Bone marrow (tissue), 2 donors: ENCODE measurements at places on chromosomes 1 and 21.
A peak's percentile ranks its signal among the peaks of the same experiment; 100 is the strongest.

DNA sequence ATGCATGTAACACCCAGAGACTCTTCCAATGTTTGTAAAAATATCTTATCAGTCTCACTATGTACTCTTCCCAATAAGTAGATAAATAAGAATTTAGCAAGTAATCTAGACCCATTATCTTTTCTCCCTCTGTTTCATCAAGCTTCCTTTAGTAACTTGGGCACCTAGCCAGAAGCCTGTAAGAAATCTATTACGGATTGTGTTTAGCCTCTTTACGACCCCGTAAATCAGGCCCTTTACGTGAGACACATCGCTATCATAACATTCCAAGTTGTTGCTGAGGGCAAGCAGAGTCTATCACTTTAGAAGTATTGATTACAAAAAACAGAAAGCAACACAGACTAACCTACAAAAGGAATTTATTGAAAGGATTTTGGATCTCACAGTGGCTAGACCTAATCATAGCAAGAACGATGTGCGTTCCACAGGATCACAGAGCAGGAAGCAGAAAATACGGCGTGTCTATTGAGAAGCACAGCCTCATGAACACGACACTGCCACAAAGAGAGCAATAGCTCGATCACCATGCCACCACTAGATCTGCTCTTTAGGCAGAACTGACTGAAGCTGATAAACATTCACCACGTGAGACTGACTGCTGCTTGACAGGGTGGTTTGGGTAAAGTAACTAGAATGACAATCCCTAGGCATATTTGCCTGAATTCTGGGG, 922.1 kb downstream of the AMY1C start:
- no peak for DNase-seq

DNA sequence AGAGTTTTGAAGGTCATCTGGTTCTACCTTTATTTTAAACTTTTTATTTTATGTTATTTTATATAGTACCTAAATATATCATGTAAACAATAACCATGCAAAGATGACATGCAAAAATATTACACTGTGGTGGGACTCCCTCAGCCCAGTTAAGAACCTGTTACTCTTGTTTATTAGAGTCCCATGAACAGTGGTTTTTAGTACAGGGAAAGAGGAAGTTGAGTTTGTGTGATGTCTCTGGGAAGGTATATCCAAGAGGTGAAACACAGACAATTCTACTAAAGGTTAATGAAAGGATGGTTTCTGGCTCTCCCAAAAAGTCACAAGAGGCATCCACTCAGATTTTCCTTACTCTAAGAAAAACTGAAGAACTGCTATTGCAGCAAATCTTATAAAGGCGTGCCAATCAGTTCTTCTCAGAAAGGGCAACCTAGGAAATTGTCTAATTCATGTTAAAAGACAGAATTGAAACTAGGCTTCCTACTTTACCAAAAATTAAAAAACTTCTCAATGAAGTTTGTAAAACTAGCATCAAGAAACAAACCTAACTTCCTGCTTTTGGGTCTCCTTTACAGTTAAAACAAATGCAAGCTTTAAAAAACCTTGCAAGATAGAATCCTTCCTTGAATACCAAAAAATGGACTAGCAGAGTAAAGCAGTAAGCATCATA, 19.9 kb downstream of the GFI1 start:
- peak; percentile 53 for DNase-seq

DNA sequence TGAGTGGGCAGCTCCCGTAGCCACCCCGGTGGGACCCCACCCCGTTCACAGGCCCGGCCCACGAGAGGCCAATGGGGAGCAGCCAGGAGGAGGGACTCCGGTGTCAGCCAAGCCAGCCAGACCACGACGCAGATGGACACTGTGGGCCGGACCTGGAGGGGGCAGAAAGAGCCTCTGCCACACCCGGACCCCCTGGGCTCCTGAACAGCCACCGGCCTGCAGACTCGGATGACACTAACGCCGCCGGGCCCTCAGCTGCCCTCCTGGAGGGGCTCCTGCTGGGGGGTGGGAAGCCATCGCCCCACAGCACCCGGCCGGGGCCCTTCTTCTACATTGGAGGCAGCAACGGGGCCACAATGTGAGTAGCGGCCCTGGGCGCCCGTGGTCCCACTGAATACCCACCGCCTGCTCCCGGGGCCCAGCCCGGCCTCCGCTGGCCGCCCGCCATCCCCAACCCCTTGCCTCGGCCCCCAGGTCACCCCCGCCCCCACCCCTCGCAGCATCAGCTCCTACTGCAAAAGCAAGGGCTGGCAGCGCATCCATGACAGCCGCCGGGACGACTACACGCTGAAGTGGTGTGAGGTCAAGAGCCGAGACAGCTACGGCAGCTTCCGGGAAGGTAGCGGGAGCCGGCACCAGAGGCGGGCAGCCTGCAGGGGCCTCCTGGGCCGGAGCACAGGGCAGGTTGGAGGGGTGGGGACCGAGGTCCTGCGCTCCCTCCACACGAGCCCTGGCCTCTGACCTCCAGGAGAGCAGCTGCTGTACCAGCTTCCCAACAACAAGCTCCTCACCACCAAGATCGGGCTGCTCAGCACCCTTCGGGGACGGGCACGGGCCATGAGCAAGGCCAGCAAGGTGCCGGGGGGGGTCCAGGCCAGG, 6.5 kb downstream of the TTLL10 start:
- DNase-seq = no peak

- no peak for DNase-seq
Observed at GRCh38 chr1:69766431-69767180, 198.9 kb downstream of the LRRC7 start.

GRCh38 chr1:8373581-8374241, 55.8 kb downstream of the SLC45A1 start:
- DNase-seq = no peak

- DNase-seq = peak; percentile 12
Observed at GRCh38 chr1:198320759-198321158, 164.0 kb downstream of the NEK7 start.

- no peak for DNase-seq
Observed at GRCh38 chr1:2258996-2259395, 30.9 kb downstream of the SKI start.

DNA sequence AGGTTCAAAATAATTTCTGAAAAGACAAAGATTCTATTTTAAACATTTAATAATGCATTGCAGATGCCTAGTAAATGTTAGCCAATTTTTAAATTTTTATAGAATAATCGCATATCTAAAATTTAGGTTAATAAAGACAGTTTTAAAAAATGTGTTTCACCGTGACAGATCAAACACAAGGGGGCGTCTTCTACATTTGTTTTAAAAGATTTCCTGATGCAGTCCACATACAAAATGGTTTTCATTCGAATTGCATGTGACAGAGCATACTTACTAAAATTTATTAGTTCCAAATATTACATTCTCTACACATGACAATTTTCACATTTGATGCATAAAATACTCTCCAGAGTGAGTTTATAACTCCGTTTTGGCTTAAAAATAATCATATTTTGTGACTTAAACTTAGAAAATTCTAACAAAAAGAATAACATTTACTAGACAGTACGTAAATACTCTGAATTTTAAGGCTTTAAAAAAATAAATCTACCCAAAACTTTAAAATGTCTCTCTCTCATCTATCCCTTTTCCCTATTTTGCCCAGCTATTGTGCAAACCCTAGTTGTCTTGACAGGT, 75.5 kb downstream of the ADAMTS1 start:
- no peak for DNase-seq

DNA sequence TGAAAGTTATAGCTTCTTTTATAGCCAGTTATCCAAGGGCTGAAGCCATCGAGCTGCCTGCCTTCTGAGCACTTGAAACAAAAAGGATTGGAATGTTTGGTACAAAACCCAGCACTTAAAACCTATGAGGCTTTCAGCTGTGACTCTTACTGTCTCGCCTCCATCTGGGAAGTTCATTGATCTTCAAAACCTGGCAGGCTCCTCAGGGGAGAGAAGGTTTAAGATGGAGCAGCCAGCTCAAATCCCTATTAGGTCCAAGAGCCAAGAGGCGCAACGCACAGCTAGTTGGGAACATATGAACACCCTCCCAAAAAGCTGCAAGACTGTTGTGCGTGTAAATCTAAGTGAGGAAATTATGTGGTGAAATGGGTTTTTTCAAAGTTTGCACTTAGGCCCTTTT, 33.4 kb downstream of the BACE2 start:
- DNase-seq = no peak

GRCh38 chr1:184322253-184322652, 64.6 kb upstream of the C1orf21 start:
- no peak for DNase-seq

DNA sequence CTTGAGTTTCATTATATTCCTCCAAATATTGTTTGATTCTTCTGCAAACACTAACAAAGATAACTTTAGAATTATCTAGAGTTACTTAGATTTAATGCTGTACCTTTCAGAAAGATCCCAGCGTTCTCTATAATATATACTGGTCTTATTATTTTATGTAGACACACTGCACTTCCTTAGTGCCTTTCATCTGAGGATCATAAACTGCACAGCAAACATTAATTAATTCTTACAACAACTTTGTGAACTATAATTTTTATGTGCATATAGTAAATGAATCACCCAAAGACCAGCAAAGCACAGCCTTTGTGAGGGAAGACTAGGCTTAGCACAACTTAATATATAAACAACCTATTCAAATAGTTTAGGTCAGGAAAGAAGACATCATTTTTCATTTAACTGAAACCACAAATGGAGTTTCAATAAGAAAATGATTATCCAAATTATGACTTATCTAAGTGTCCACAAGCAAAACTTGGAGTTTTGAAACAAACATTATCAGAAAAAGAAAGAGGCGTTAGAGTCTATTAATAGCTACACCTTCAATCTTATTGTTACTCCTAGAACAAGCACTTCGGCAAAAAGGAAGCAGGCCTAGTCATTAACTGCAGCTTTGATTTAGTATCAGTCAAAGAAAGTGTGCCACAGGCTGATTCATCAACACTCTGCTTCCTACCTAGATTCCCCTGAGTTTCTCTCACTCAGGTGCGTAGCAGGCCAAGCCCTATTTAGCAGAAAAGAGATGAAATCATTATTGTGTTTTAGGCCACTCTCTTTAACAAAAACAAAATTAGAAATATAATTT, 22.5 kb upstream of the RC3H1 start:
- no peak for DNase-seq

DNA sequence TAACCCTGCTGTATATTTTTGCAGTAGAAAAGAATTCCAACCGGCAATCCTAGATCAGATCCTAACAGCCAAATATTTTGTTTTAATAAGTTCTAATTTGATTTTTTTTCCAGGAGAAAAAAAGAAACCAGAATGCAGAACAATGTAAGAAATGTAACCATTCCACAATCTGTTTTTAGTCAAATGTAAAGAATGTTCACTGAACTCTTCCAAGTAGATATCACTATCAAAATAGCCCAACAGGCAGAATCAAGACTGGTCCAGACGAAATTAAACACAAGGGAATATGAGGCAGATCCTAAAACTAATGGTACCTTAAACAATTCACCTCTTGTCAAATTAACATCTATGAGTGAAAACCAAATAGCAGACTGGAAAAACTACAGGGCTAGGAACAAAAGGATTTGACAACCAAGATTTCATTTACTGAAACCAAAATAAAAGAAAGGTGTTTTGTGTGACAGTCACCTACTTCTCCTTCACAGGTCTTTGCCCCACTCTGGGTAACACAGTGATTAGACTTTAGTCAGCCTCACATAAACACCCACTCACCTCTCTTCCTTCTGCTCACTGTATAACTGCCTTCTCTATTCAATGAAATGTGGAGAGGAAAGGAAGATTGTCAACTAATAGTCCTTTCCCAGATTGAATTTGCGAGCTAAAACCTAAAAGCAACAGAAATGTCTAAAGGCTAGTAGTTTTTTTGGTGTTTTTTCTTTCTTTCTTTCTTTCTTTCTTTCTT, 137.9 kb downstream of the FAF1 start:
- no peak for DNase-seq

DNA sequence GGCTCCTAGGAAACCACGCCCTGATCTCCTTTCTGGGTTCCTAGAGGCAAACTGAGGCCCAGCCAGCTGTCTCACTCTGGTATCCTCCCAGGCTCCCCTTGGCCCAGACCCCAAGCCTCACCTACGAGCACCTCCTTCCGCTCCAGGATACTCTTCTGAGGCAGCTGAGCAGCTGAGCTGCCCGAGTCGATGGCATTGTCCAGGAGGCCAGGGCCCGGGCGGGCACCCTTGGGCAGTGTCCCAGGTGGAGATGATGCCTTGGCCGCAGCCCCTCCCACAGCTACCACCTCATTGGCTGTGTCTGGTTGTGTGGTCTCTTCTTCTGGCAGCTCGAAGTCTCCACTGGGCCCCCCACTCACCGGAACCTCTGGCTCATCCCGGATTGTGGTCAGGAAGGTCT, 34.4 kb downstream of the SDC3 start:
- DNase-seq = no peak

- DNase-seq = no peak
Observed at GRCh38 chr1:9476790-9477463, 62.3 kb upstream of the SLC25A33 start.

DNA sequence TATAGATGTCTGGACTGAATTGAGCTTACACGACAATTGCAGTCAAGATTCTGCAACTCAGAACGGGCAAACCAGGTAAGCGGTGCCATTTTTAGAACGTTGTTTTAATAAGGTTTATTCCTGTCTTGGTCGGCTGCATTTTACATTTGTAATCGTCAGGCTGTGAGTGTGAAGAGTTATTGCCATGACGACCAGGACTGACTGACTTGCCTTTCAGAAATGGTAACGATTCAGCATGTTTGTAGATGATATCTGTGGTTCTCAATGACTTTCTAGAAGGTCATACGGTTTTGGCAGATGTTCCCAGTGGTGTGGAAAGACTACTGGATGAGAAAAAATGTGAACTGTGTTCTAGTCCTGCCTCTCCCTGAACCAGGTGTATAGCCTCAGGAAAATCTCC, 271.3 kb upstream of the B3GALT2 start:
- no peak for DNase-seq

- no peak for DNase-seq
Observed at GRCh38 chr1:161495490-161495889, 9.8 kb upstream of the FCGR2A start.

GRCh38 chr1:91948501-91949355, 473 bp upstream of the BRDT start:
- DNase-seq = no peak

GRCh38 chr1:11207898-11208611, 18.9 kb downstream of the ANGPTL7 start:
- DNase-seq = no peak

DNA sequence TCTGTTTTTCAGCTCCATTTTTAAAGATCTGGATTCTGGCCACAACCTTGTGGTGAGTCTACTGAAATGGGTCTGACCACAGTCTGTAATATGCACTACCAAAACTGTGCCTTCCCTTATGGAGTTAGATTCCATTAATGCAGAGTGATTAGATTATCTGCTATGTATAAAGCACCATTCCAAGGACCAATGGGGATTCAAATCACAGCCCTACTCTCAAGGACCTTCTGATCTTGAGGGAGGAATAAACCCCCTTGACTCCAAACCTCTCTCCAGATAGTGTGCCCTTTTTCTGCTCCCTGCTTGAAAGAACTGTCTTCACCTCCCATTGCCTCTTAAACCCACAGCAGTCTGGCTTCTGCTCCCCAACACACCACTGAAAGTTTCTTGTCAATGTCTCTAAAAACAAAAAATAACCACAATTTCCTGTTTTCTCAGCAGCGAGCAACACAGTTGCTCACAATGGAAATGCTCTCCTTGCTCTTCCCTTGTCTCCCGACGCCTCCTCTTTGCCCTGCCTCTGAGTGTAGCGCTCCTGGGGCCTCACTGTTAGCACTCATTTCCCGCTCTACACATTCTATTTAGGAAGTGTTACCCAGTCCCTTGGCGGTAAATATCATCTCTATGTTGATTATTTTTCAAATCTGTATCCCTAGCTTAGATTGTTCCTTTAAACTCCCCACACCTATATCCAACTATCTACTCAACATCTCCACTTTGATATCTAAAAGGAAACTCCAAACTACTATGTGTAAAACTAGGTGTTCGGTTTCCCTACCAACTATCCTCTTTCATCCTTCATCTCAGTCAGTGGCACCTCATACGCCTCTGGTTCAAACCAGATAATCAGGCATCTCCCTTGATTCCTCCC, 13.6 kb downstream of the PCNX2 start:
- no peak for DNase-seq
